Endothelial cell (in vitro differentiated cells): ENCODE measurements at places on chromosomes 13 and 19. TPM values are rescaled to one million over a fixed set of nuclear protein-coding genes. Genes with fewer than 3 reads are reported as not detected.
A peak's percentile ranks its signal among the peaks of the same experiment; 100 is the strongest.

The COX7A1 gene
- total RNA-seq, result 5.2 TPM

The RXFP2 gene
- total RNA-seq, result not detected

The TMEM143 gene
- total RNA-seq, result 8.5 TPM

- DNase-seq, result no peak
These were observed 72.6 kb upstream of the SERTM1 start for GRCh38 chr13:36601186-36601585.

DNA sequence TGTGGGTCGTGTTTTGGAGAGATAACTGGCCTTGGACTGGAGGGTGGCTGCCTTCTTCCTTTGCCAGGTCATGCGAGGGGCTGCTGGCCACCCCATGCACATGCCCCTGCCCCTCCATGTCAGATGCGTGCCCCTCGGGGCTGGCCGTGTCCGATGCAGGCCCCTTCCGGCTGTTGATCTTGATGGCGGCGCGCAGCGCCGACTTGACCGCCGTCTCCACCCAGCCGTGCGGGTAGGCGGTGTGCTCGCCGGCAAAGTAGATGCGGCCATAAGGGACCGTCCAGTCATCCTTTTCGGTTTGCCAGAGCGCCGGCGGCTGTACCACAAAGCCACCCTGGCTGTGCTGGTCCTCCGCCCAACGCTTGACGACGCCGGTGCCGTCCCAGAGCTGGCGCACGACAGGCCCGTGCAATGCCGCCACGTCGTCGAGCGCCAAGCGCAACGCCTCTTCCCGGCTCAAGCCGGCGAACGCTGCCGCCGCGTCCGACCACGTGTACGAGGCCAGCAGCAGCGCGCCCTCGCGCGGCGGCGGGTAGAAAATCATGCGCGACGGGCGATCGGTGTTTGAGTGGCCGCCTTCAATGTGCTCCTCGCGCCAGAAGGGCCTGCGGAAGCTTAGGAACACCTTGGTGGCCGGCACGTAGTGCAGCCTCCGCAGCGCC lies 6.9 kb downstream of the IL4I1 start:
- peak; percentile 78 for DNase-seq

- DNase-seq, result no peak
These were observed 24.5 kb upstream of the FREM2 start for GRCh38 chr13:38662362-38662761.

DNA sequence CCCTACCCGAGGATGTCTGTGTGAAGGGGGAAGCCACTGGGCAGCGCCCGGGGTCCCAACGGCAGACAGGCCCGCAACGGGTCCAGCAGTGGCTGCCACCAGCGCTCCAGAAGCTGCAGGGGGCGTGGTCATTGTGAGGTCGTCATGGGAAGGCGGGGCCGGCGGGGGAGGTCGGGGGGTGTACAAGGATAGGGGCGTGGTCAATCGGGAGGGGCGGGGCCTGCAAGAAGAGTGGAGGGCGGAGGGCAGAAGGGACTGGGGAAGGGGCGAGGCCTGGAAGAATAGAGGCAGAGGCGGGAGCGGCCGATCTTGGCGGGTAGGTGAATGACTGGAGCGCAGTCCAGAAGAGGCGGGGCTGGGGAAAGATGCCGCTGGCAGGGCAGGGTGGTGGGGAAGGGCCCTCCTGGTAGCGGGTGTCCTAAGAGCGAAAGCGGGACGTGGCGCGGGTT lies 4.4 kb downstream of the FUZ start:
- peak; percentile 94 for DNase-seq

DNA sequence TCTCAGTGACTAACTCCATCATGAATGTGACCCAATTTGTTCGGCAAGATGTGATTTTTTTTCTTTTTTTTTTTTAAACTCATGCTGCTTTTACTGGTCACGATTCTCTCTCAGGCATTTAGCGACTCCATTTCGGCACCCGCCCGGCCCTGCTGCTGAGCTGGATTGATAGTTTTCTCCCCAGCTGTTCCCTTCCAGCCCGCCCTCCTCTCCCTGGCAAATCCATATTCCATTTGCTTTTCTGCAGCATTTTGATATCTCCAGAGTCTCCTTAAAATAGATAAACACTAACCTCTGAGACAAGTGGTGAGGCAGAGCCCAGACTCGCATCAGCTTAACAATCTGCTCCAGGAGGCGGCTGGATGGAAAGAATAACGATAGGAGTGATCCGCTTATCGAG lies 55.5 kb upstream of the KATNAL1 start:
- DNase-seq, result no peak

- DNase-seq, result no peak
These were observed 55.8 kb upstream of the NBEA start for GRCh38 chr13:34886121-34886875.

- DNase-seq, result no peak
These were observed 10.6 kb upstream of the MADCAM1 start for GRCh38 chr19:485583-486236.

GRCh38 chr13:55214841-55215345 lies 1925.8 kb upstream of the PRR20A start:
- no peak for DNase-seq

DNA sequence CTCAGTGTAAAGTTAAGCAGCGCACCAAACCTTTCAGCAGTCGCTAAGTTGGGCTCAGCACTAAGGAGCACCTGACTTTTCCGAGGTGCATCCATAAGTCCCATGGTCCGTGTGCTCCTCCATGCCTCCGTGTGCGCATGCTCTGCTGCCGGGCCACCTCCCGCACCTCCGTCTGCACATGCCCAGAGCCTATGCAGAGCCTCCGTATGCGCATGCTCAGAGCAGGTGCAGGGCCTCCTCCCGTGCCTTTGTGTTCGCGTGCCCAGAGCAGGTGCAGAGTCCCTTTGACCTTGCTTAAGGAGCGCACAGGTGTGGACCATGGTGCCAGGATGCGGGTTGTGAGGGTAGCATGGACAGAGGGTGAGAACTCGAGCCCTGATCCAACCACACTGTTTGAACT lies 46.0 kb downstream of the ATP11A start:
- no peak for DNase-seq

DNA sequence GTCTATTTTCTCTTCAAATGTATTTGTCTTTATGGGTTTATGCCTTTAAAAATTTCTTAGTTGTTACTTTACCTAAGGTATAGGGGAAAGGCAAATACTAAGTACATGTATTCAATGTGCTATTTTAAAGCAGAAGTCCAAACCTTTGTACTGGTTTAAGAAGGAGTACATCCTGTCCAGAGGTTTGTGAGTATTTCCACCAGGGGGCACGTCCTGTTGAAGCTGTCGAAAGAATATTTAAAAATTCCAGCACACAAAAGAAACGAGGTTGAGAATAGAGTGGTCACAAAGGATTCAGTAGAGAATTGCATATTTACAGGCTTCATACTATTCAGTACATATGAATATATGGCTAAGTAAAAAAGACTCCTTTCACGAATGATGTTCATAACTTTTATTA lies 59.8 kb downstream of the URI1 start:
- DNase-seq, result peak; percentile 10

GRCh38 chr13:75330770-75331169 lies 151.2 kb downstream of the TBC1D4 start:
- no peak for DNase-seq

GRCh38 chr13:91565296-91565695 lies 166.9 kb downstream of the GPC5 start:
- no peak for DNase-seq

GRCh38 chr19:14318873-14319272 lies 62.4 kb upstream of the ADGRE5 start:
- DNase-seq, result peak; percentile 23
